GM12878 (cell line): ENCODE measurements at places on chromosomes 2 and 18. TPM values are rescaled to one million over a fixed set of nuclear protein-coding genes. Genes with fewer than 3 reads are reported as not detected.

The CCBE1 gene
- total RNA-seq, result 0.08 and 0.49 TPM in 2 replicates

The TDRD15 gene
- total RNA-seq, result not detected in 2 replicates

The MTIF2 gene
- total RNA-seq, result 33.4 and 34.1 TPM in 2 replicates

The TPO gene
- not detected in 2 replicates for total RNA-seq

The IL1F10 gene
- not detected in 2 replicates for total RNA-seq

The REG1A gene
- total RNA-seq, result 4.5 and 6.8 TPM in 2 replicates

The C2orf72 gene
- total RNA-seq, result 0.08 and 0.18 TPM in 2 replicates

The DUSP28 gene
- total RNA-seq, result 4.8 and 5.2 TPM in 2 replicates

The XDH gene
- 0.11 TPM in 1 of 2 replicates, not detected in the other for total RNA-seq

The GULP1 gene
- total RNA-seq, result 0.13 TPM in 1 of 2 replicates, not detected in the other

The IL36B gene
- total RNA-seq, result not detected in 2 replicates

The GPBAR1 gene
- total RNA-seq, result 0.13 and 0.36 TPM in 2 replicates

The LOXL3 gene
- total RNA-seq, result 25.1 and 29.0 TPM in 2 replicates

The TAF1B gene
- total RNA-seq, result 10.6 and 12.4 TPM in 2 replicates

The ZSWIM2 gene
- total RNA-seq, result not detected in 2 replicates

The CTNNA2 gene
- total RNA-seq, result 5.2 and 7.6 TPM in 2 replicates

The TSHZ1 gene
- total RNA-seq, result 14.0 and 15.2 TPM in 2 replicates

The SLC38A11 gene
- not detected in 2 replicates for total RNA-seq

The SPP2 gene
- 0.37 TPM in 1 of 2 replicates, not detected in the other for total RNA-seq

The DSG1 gene
- 2.8 and 3.9 TPM in 2 replicates for total RNA-seq

The IL36RN gene
- not detected in 2 replicates for total RNA-seq

The DPYSL5 gene
- not detected in 2 replicates for total RNA-seq

The CCDC74B gene
- 14.4 and 15.3 TPM in 2 replicates for total RNA-seq

The G6PC2 gene
- not detected in 2 replicates for total RNA-seq

The OBSL1 gene
- 0.48 and 0.77 TPM in 2 replicates for total RNA-seq

The CIDEA gene
- total RNA-seq, result not detected in 2 replicates

The SETBP1 gene
- total RNA-seq, result 23.7 and 29.7 TPM in 2 replicates

The C2orf81 gene
- 9.5 and 9.8 TPM in 2 replicates for total RNA-seq

The SULT1C4 gene
- total RNA-seq, result not detected in 2 replicates
